ENCODE measurements at places on chromosomes 5 and 9.

DNA sequence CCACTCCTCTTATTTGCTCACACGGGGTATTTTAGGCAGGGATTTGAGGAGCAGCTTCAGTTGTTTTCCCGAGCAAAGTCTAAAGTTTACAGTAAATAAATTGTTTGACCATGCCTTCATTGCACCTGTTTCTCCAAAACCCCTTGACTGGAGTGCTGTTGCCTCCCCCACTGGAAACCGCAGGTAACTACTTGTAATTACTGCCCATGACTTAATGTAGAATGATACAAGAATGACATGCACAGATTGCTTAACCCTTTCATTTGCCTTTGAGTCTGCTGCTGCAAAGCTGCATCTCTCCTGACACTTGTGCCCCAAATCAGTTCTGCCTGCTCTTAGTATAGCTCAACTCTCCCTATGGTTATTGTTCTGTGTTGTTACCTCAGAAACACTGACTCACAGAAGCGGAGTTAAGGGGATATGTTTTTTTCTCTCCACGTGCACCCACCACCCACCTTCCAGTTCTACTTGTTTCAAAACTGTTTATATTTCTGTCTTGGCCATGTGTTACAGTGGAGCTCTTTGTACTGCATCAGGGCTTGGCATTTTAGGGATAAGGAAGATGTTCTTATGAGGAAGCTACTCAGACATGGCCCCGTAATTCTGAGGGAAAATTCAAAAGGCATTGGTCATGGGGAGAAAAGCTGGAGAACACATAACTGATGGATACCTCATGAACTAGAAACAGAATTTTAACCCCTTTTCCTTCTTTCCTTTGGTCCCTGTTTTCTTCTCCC is 2.3 kb downstream of the ADRB2 start:
- no peak for DNase-seq

DNA sequence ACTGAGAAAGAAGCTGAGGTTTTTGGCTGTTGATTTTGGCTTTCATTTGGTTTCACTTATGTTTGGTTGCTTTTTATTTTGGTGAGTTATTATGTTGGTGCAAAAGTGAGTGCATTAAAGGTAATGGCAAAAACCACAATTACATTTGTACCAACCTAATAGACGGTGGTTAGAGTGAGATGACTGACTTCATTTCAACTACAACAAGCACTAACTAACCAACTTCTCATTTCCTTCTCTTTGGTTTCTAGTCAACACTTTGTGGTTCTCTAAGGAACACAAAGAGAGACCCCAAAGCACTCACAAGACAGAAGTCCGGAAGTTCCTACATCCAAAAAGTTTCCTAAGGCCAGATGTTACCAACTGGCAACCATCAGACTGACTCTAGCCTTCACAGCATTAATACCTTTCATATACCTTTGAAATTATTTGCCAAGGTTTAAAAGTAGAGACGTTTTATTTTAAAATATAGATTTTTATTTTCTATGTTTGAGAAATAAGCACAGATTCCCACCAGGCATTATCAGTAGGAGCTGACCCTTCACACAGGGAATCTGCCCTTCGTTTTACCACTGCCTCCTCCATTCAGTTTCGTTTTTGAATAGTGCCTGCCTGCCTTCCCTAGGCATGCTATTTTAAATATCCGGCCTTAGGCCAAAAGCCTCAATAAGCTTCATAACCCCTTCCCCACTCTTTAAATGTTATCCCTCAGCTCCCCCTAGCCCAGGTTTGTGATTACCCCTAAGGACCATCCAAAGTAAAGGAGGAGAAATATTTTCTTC is 301.1 kb upstream of the PTGER4 start:
- no peak for DNase-seq

DNA sequence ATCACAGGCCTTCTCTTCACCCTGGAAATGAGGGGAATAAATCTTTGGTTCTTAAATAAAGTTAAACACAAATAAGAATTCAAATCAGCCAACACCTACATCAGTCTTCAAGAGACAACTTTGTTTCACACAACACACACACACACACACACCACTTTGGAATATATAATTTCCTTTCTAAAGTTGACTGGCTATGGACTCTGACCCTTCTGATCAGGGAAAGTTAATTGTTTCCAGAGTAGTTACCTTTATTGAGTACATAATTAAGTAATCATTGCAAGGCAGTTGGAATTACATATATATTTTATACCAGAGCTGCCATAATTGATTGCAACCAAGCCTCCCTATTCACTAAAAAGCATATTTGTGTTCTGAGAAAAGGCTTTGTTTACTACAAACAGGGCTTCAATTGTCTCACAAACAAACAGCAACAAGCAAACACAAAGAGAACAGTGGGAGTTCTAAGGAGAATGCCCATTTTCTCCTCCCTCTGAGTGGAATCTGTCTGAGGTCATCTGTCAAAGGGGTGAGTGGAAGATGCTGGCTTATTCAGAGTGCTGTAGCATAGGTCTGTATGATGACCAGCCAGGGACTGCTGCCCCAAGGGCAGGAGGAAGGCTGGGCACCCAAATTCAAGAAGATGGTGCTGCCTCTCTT is 136.6 kb downstream of the SEMA6A start:
- no peak for DNase-seq

- no peak for DNase-seq
These were observed 269.6 kb downstream of the ELAVL2 start for GRCh38 chr9:23556459-23556858.

DNA sequence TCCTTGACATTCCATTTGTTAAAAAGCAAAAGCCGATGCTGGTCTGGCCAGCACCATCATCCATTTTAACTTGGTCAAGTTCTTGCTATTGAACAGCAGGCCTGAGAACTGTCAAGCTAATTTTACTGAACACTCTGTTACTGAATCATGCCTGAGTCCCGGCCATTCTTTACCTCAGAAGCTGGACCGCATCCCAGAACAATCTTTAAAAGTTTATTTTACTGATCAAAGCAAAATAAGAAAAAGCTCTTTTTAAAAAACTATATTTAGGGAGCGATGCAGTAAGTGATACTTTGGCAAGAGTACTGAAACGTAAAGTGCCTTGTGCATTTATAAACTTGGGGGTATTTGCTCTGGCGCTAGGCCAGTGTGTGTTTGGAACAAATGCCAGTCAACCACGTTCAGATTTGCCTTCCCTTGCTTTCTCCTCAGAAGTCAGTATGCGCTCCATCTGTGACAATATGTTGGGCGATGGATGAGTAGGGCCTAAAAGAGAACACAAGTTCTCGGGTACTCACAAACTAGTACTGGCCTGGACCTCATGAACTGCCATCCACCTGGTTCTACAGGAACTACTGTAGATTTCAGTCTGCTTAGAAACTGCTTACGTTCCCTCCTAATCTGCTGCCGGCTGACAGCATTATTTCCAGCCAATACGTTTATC is 161.9 kb downstream of the MAPKAP1 start:
- DNase-seq, result peak; percentile 57

Measured in anterior cingulate cortex (tissue), 58 donors.